ENCODE measurements at places on chromosomes 6 and 20. TPM values are rescaled to one million over a fixed set of nuclear protein-coding genes. Genes with fewer than 3 reads are reported as not detected.
A peak's percentile ranks its signal among the peaks of the same experiment; 100 is the strongest.

The TAAR2 gene
- total RNA-seq, result not detected

DNA sequence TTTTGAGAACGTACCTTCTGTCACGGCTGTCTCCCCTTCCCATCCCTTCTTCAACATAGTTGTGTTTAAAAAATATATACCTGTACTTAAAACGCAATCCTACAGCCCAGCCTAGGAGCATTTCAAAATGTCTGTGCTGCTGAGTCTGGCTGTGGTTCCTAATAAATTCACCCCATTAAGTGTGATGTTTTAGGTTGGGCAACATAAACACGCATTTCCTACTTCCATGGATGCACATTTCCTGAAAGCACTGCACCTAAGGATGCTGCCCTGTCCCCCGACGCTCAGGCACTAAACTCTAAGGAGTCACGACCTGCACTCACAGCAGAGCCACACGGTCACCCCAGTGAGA is 1.2 kb downstream of the REV3L start:
- H3K4me3 ChIP-seq, result peak overlapping the region; percentile 87
- no peaks in the 10 kb centered on the region for H3K27me3 ChIP-seq
- no peak for DNase-seq

The HEY2 gene
- total RNA-seq, result 0.24 TPM

DNA sequence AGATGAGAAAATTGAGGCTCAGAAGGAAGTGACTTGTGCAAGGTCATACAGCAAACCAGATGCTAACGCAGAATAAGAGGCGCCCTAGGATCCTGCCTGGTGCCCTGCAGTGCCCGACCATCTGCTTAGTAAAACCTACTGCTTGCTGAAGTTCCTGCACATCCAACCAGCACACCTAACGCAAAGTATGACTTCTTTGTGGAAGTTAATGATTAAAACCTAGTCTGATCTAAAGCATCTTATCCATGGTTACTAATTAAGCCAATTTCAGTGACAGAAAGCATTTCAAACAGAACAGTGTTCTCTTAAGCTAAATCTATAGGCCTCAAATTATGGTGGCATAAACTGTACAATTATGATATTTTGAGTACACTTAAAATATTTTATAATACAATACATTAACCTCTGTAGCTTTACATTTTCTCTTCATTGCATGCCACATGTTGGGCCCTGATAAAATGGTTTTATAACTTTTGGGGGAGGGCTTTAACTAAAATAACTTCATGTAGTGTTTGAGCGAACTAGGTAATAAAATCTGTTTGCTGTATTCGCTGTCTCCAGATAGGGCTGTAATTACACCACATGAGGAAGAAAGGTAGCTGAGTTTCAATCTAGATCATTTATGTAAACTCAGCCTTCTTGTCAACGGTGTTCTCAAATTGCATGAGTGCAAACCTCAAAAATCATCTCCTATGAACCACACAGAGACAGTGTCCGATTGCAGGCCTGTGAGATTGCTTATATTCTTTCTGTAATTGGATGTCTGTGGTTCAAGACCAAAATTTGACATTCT is 37.5 kb upstream of the BEND3 start:
- no peaks in the 10 kb centered on the region for H3K4me1 ChIP-seq
- no peaks in the 10 kb centered on the region for H3K27me3 ChIP-seq
- DNase-seq, result no peak
- no peak overlapping the region for H3K4me3 ChIP-seq
- no peaks in the 10 kb centered on the region for H3K36me3 ChIP-seq
- H3K27ac ChIP-seq, result no peak overlapping the region

The PTGIS gene
- 0.76 TPM for total RNA-seq

- H3K27me3 ChIP-seq, result peaks cover 18% of the 10 kb centered on the region
- H3K4me1 ChIP-seq, result no peaks in the 10 kb centered on the region
Observed at GRCh38 chr6:55175078-55176049, 1.0 kb downstream of the HCRTR2 start.

DNA sequence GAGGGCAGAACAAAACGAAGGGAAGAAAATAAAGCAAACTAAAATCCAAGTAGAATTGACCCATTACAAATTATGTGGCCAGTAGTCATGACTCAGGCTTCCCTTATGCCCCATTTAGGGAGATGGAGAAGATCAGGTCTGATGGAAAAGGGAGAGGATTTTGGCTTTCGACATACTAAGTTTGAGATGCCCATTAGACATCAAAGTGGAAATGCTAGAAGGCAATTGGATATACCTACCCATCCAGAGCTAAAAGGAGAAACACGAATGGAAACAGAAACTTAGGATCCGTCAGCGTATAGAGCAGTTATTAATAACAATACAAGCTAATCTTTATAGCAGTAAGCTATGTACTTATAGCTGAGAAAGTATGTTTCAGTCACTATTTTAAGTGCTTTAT is 4.8 kb downstream of the TRPC4AP start:
- H3K27me3 ChIP-seq, result no peaks in the 10 kb centered on the region
- no peak overlapping the region for H3K4me3 ChIP-seq
- H3K4me1 ChIP-seq, result peaks cover 24% of the 10 kb centered on the region
- H3K36me3 ChIP-seq, result peaks cover 4% of the 10 kb centered on the region
- no peak for DNase-seq

DNA sequence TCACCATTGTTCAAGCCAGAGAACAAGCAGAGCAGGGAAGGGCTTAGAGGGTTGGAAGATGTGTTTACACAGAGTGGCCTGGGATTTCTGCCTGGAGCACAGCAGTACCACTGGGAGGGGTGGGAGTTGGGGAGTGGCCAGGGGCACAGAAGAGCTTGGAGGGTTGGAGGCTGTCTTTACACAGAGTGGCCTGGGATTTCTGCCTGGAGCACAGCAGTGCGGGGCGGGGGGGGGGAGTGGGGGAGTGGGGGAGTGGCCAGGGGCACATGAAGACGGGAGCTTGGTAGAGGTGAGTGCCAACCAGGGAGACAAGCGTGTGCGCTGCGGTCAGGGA is 50.9 kb downstream of the WDR27 start:
- H3K4me3 ChIP-seq, result no peak overlapping the region
- no peak for DNase-seq
- H3K27ac ChIP-seq, result no peak overlapping the region
- peaks cover 10% of the 10 kb centered on the region for H3K4me1 ChIP-seq
- peaks cover 3% of the 10 kb centered on the region for H3K36me3 ChIP-seq
- no peaks in the 10 kb centered on the region for H3K27me3 ChIP-seq

DNA sequence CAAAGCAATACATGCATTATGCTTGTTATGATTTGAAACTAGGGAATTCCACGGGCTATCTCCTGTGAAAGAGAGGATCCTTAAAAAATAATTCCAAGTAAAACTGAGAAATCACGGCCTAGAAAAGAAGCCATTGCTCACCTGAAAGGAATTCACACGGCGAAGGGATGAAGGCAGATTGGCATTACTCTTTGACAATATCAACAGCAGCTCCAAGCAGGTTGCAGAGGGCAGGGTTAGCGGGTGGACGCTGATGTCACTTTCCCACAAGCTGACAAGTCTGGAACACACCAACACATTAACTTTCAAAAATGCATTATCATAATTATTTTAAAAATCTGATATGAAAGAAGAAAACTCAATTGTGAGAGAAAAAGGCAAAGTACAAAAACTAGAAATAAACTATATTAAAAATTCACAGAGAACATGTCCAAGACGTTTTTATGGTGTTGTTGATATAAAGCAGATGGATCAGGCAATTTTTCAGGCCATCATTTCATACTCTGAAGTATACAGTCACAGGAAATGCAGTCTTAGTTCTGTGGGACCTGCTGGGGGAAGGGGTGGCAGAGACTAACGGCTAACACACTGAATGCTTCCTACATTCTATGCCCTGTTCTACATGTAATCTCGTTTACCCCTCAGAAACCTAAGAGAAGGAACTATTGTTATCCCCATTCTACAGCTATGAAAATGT is 108.3 kb downstream of the UBE3D start:
- H3K27me3 ChIP-seq, result no peaks in the 10 kb centered on the region
- peaks cover 2% of the 10 kb centered on the region for H3K4me1 ChIP-seq

DNA sequence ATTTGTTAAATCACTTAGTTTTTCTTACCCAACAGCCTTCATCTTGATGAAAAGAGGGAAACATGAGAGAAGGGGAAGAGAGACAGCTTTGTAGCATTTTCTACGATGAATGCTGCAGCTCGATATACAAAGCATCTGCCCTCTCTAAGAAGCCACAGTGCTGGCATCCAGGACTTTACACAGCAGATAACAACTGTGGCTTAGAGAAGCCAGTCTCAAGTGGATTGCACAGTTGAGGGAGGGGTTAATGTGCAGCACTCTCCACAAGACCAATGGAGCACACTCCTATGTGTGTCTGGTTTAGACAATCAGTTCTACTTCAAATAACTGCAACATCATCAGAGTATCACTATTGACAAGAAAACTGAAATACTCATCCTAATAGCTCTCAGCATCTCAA is 5.8 kb downstream of the C6orf120 start:
- no peaks in the 10 kb centered on the region for H3K27me3 ChIP-seq
- H3K4me3 ChIP-seq, result no peak overlapping the region
- peaks cover 8% of the 10 kb centered on the region for H3K36me3 ChIP-seq

The C20orf144 gene
- total RNA-seq, result 0.09 TPM

The CLPSL2 gene
- total RNA-seq, result not detected

GRCh38 chr6:121222656-121223055 is 111.6 kb downstream of the TBC1D32 start:
- no peaks in the 10 kb centered on the region for H3K4me1 ChIP-seq
- H3K4me3 ChIP-seq, result no peak overlapping the region
- no peak overlapping the region for H3K27ac ChIP-seq
- DNase-seq, result no peak
- H3K36me3 ChIP-seq, result no peaks in the 10 kb centered on the region

DNA sequence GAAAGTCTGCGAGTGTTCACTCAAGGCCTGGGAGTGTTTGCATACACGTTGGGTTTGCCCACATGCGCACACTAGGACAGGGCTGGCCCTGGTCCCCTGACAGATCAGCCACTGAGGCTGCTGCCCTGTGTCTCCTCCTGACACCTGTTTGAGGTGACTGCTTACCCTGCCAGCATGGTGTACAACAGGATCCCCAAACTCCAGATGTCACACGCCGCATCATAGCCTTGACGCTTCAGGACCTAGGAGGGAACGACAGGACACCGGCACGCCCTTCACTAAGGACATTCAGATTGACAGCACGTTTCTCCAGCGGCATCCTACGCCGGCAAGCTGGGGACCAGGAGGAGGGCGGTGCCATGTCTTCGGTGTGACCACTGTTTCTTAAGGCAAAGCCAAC is 37.0 kb upstream of the MPC1 start:
- H3K4me3 ChIP-seq, result no peak overlapping the region
- peaks cover 81% of the 10 kb centered on the region for H3K4me1 ChIP-seq

GRCh38 chr20:35893942-35894341 is 60.4 kb downstream of the SCAND1 start:
- H3K4me3 ChIP-seq, result no peak overlapping the region
- no peaks in the 10 kb centered on the region for H3K27me3 ChIP-seq
- H3K36me3 ChIP-seq, result peaks cover 11% of the 10 kb centered on the region
- DNase-seq, result no peak
- H3K4me1 ChIP-seq, result no peaks in the 10 kb centered on the region

GRCh38 chr20:13321416-13321815 is 100.3 kb downstream of the ISM1 start:
- H3K27ac ChIP-seq, result no peak overlapping the region
- H3K4me3 ChIP-seq, result no peak overlapping the region
- H3K4me1 ChIP-seq, result peaks cover 5% of the 10 kb centered on the region
- H3K27me3 ChIP-seq, result no peaks in the 10 kb centered on the region
- H3K36me3 ChIP-seq, result no peaks in the 10 kb centered on the region

DNA sequence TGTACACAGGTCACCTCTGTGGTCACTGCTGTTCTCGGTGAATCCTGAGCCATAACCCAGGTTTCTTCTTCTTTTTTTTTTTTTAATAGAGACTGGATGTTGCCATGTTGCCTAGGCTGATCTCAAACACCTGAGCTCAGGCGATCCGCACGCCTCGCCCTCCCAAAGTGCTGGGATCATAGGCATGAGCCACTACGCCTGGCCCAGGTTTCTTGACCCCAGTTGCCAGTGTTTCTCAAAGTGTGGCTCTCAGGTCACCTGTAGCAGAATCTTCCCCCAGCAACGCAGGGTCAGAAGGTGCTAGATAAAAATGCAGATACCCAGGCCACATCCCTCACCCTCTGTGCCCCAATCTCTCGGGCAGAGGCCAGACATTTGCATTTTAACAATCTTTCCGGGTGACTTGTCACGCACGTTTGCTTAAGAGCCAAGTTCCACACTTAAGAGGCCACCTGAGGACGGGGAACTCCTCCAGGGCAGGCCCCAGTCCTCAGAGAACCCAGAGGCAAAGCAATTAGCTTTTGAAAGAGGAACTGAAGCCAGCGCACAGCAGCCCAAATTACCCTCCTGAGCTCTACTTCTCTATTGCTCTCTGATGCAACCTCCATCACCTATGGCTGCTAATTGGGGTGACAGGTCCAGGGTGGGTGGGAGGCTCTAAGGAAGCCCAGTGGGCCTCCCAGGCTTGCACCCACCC is 81.8 kb downstream of the NFATC2 start:
- no peaks in the 10 kb centered on the region for H3K27me3 ChIP-seq
- H3K4me1 ChIP-seq, result no peaks in the 10 kb centered on the region
- no peak overlapping the region for H3K27ac ChIP-seq
- H3K4me3 ChIP-seq, result no peak overlapping the region
- DNase-seq, result no peak
- H3K36me3 ChIP-seq, result no peaks in the 10 kb centered on the region

DNA sequence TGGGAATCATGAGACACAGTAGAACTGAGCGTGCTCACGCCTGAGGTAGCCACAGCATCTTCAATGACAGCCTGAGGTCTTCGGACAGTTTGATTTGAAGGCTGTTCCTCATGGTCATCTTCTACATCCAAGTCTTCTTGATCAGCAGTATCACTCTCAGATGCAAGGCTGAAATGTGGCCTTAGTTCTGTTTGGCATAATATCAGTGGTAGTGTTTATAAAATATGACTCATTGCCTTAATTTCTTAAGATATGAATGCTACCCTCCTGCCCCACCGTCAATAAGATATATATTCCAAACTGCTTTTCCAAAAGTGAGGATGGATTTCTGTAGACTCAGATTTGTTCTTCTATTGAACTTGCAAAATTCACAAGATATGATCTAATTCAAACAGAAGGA is 17.5 kb upstream of the MAP7 start:
- no peaks in the 10 kb centered on the region for H3K36me3 ChIP-seq
- H3K27ac ChIP-seq, result no peak overlapping the region
- DNase-seq, result no peak
- no peaks in the 10 kb centered on the region for H3K27me3 ChIP-seq

GRCh38 chr6:131694832-131695426 is 6.3 kb downstream of the OR2A4 start:
- H3K4me3 ChIP-seq, result no peak overlapping the region
- no peak overlapping the region for H3K27ac ChIP-seq
- no peaks in the 10 kb centered on the region for H3K27me3 ChIP-seq
- no peaks in the 10 kb centered on the region for H3K4me1 ChIP-seq
